ENCODE measurements at places on chromosomes 13 and 19.

- DNase-seq: no peak
Observed at GRCh38 chr13:69213396-69213795, 894.2 kb upstream of the ATXN8OS start.

DNA sequence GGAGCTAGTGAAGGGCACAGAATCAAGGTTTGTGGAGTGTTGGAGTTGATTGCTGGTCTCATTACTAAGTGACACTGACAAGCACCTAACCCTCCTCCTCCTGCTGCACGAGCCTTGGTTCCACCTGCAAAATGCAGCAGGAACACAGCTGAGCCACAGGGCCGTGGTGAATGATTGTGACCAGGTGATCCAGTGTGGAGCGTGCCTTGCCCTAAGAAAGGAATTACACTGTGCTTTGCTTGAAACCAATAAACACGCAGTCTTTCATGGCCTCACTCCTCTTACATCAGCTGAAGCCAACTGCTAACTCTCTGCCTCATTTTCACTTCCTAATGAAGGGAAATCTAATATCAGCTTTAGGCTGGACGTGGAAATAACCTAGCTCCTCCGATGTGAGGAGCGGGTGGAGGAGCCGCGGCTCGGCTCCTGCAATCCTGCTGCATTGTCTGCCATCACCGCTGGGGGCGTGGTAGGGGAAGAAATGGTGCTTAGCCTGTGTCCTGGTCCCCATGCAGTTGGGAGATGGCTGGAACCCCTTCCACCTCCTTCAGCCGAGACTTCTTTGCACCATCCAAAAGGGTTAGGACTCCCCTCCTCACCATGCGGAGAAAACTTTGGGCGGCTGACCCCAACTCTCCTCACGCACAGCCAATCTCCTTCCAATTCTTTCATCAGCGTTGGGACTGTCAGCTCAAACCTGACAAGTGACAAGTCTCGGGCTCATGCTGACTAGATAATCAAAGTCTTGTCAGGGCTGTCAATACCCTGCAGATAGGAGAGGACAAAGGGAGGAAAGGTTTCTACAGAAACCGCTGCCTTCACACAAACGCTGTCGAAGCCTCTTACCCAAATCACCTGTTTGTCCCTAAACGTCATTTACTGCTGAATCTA lies 427.9 kb downstream of the ZNF536 start:
- no peak for DNase-seq

- no peak for DNase-seq
Observed at GRCh38 chr19:11375143-11375948, 880 bp downstream of the SWSAP1 start.

DNA sequence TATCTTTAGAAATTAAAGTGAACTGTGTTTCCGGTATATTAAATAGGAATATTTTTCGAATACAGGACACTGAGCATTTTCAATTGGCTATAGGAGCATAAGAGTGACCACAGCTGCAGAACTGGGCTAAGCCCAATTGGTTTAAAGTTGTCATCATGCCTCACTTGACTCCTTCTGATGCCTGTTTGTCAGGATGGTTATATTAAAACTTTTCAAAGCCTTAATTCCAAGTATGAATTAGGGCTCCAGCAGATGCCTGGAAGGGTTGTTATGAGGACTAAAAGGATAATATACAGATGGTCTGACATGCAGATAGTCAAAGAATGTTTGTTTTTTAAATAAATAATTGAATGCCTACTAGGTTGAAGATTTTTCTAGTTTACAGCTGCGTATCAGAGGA lies 100.0 kb downstream of the LMO7 start:
- DNase-seq: no peak

- DNase-seq: no peak
Observed at GRCh38 chr13:95335667-95336066, 34.4 kb upstream of the ABCC4 start.

GRCh38 chr19:56114051-56114777 lies 6.9 kb downstream of the ZNF787 start:
- DNase-seq: no peak

GRCh38 chr13:41117869-41118268 lies 14.7 kb downstream of the KBTBD6 start:
- DNase-seq: no peak

GRCh38 chr13:74070065-74070464 lies 64.1 kb downstream of the KLF12 start:
- DNase-seq: no peak

GRCh38 chr13:78596736-78597601 lies 6.4 kb downstream of the POU4F1 start:
- no peak for DNase-seq

DNA sequence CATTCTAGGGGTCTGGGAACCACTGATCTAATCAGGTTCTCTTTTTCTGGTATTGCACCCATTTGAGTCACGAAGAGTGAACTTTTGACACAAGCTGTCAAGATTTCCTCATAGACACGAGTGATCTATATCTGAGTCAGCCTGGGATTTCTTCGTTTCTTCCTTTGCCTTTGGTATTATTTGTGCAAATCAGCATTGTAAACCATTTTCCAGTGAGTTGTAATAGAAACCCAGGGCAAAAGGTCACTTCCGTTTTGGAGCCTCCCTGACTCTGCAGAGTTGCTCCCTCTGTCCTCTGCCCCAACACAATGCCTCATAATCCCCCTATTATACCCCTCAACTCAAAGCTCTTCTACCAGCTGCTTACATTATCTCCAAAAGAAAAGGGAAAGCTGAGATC lies 615.1 kb downstream of the EFNB2 start:
- DNase-seq: no peak

- DNase-seq: no peak
Observed at GRCh38 chr13:73335944-73336343, 277.1 kb downstream of the KLF5 start.

- DNase-seq: no peak
Observed at GRCh38 chr13:21109168-21109567, 47.8 kb upstream of the LATS2 start.

DNA sequence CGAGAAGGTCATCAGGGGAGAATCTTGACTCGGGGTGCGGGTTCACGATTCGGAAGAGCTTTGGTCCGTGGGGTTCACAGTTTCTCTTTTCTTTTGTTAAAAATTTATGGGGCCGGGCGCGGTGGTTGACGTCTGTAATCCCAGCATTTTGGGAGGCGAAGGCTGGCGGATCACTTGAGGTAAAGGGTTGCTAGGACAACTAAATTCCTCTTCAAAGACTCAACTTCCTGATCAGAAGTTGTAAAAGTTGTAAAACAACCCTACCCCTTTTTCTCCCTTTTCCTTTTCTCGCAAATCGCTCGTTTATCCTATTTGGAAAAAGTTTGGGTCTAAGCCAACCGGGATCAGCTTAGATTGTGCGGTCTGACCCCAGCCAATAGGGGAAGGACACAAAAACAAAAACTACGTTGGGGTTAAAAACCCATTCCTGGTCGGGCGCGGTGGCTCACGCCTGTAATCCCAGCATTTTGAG lies 673 bp downstream of the ZNF486 start:
- DNase-seq: no peak

DNA sequence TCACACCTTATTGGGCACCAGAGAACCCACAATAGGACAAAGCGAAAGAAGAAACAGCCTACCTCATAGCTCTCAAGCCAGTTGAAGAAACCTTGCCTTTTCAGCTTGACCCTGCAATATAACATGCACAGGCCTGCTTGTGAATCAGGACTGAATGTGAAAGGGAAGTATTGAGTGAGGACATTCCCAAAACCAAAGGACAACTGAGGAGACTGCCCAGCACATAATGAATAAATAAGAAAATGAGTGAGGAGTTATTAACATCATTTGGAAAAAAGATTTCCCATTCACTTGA lies 15.7 kb upstream of the ZNF544 start:
- DNase-seq: no peak

DNA sequence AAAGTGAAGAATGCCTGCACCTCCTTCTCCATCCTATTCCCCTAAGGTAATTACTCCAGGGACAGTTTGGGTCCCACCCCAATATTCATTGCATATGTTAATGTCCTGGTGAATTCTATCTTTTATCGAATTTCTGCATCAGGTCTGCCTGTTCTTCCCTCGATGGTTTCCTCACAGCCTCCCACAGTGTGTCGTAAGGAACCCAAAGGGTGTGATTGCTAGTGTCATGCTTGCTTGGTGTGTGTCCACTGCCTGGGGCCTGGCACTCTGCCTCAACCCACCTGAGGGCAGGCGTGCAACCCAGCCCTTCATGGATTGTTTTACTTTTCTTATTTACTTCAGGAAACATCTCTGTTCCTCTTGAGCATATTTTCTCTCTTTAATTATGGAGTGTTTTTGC lies 60.2 kb upstream of the CYSLTR2 start:
- DNase-seq: no peak

- DNase-seq: no peak
Observed at GRCh38 chr19:2618611-2619010, 83.9 kb downstream of the GNG7 start.

- no peak for DNase-seq
Observed at GRCh38 chr19:6833166-6833790, 54.1 kb upstream of the ADGRE1 start.

DNA sequence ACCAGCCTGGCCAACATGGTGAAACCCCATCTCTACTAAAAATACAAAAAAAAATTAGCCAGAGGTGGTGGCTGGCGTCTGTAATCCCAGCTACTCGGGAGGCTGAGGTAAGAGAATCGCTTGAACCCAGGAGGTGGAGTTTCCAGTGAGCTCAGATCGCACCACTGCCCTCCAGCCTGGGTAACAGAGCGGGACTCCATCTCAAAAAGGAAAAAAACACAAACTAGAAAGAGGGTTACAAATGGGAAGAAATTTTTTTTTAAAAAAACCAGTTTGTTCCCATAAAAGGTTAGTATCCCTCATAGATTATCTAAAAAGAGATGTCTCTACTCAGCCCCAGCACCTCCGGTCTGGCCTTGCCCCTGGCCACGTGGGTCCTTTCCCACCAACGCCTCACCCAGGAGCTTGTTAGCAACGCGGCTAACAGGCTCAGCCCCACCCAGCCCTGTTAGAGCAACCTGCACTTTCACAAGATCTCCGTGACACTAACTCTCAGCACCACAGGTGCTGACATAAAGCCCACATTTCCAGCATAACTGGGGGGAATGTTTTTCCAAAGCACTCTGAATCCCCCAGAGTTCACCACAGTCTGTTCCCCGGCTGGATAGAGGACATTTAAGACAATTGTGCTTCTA lies 4.3 kb downstream of the DMKN start:
- DNase-seq: no peak

DNA sequence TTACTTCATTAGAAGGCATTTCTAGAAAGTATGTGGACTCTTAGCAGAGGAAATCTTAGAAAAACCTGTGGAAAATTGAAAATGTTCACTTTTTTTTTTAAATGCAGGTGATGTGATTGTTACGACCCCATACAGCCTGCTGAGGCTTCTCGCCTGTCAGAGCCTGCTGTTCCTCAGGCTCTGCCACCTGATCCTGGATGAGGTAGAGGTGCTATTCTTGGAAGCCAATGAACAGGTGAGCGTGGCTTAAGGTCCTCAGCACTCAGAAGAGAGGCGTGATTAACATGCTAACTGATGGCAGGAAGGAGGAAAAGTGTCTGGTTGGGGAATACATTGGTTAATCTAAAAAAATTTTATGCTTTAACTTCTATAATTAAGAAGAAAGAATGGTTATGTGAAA lies 71.4 kb downstream of the SLC7A9 start:
- DNase-seq: no peak

DNA sequence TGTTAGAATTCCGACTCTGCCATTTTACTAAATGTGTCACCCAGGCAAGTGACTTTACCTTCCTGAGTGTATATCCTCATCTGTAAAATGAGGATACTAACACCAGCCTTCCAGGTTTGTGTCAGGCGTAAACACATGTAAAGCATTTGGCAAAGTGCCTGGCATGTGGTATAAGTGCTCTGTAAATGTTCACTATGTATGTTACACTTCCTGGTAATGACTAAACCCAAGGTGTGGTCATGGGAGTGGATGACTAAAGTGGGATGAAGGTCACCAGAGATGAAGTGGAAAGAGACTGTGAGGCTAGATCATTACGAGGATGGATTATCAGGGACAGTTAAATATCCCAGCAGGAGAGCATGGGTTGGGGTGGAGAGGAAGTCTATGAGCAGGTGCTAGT lies 25.6 kb downstream of the DEDD2 start:
- no peak for DNase-seq

DNA sequence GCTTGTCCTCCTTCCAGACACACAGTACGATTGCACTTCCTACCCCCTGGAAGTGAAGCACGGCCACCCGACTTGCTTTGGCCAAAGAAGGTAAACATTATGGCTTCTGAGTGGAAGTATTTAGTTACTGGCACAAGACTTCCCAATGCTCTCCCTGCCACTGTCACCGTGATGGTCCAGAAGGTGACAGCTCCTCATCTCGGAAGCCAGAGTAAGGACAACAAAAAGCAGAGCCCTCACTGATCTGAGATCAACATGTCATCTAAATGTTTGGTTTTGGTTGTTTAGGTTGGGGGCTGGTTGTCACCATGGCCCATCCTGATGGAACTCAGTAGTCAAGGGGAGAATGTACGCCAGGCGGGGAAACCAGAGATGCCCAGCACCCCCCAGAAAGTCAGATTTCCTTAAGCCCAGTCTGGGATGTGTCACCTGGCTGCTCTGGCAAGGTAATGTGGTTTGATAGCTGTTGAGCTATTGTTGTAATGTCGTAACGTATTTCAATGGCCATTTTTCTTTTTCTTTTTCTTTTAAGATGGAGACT lies 170.1 kb upstream of the ZNF536 start:
- DNase-seq: no peak

GRCh38 chr13:33033051-33033812 lies 17.0 kb downstream of the KL start:
- DNase-seq: no peak

GRCh38 chr13:72132075-72132474 lies 265.1 kb upstream of the DACH1 start:
- no peak for DNase-seq

DNA sequence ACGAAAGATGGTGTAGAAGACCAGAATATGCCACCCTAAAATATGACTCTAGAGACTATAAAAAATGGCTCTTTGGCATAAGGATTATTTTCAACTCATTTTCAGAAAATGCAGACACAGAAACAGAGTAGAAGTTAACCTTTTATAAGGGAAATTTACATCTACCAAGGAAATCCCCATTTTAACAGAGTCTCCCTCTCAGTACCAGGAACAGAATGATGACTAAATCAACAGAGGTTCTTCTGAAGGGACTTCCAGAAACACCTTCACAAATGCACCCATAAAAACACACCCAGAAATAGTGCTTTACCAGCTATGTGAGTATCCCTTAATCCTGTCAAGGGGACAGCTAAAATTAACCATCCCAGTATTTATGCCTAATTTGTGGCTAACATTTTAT lies 29.1 kb downstream of the PLPP2 start:
- no peak for DNase-seq

All from NCI-H1436 treated with DMSO at 0.1 percent for 48 hours (cell line).